Naive thymus-derived CD8-positive, alpha-beta T cell (primary cell): ENCODE measurements at places on chromosomes 11 and 22. TPM values are rescaled to one million over a fixed set of nuclear protein-coding genes. Genes with fewer than 3 reads are reported as not detected.

The TNRC6B gene
- 142 TPM for total RNA-seq

The AIFM3 gene
- 0.47 TPM for total RNA-seq

The DAGLA gene
- total RNA-seq = 0.08 TPM

The OR2AG2 gene
- total RNA-seq = not detected

GRCh38 chr11:61912530-61912898 lies 4.9 kb downstream of the RAB3IL1 start:
- no peak for DNase-seq

DNA sequence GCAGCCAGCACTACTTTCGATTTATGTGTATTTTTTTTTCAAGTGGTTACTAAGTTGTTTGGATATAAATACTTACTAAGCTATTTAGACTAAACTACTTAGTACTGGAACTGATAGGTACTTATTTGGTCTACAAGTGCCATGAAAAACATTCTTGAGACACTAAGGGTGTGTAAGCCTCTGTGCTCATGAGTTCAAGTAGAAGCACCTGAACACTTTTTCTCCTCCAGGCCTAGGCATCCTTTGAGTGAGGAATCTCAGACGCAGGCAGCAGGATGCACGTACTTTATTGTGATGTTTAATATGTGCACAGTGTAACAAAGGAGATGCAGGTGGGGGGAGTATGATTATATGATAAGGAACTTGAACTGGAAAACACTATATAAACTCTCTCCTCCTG lies 7.8 kb downstream of the TESMIN start:
- DNase-seq = no peak

- no peak for DNase-seq
Measured at GRCh38 chr11:69378303-69379141, 84.6 kb downstream of the MYEOV start.

- DNase-seq = no peak
Measured at GRCh38 chr11:131543389-131544025, 173.1 kb downstream of the NTM start.

DNA sequence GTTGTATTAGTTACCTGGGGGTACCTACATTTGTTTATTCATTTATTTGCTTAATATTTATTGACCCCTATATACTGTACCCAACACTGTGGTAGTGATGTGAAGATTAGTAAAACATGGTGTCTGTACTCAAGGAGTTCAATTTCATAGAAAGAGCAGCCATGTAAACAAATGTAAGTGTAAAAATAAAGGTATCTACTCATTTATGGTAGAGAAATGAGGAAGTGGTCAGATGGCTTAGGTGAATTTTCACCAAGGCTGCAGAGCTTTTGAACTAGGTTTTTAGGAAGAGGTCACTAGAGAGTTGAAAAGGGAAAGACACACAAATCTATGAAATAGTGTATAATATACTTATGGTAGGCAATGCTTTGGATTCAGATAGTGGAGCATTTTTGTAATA lies 11.1 kb downstream of the CTR9 start:
- no peak for DNase-seq

DNA sequence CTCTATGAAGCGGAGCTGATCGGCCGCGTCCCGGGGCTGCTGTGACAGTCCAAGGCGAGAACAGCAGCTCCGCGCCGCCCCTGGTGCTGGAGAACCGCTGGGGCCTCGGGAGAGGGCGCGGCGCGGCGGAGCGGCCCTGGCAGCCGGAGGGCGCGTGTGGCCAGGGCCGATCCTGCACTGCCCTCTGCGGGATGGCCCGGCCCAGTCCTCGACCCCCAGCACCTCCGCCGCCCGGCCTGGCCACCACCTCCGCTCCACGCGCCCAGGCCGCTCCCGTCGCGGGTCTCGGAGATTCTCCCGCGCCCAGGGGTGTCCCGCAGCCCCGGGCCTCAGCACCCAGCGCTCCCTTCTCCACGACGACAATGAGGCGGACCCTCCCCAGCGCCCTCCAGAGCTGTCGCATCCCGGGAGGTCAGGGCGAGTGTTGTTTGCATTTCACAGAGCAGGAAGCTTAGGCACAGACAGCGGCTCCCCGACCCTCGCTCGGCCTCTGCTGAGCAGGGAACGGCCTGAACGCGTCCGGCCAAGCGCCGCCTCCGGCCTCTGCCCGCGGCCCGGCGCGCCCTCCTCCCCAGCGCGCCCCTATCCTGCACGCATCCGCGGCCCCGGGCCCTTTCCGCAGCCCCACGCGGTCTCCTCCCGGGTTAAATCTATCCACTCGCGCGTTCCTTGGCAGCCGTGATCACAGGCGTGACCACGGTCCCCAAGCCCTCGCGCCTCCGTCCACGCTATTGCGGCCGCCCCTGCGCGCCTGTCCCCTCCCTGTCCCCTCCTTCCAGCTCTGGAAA lies 109.7 kb downstream of the WNT7B start:
- no peak for DNase-seq

- no peak for DNase-seq
Measured at GRCh38 chr11:86246293-86246675, 1.7 kb downstream of the EED start.

GRCh38 chr11:46778416-46778815 lies 59.4 kb downstream of the F2 start:
- no peak for DNase-seq
